Jurkat, Clone E6-1 (cell line): ENCODE measurements at places on chromosomes 6 and 20.

GRCh38 chr6:41579088-41579610 is 33.0 kb downstream of the FOXP4 start:
- no peak for DNase-seq

GRCh38 chr6:85118233-85118632 is 331.6 kb upstream of the NT5E start:
- DNase-seq = no peak

- no peak for DNase-seq
Observed at GRCh38 chr20:15064741-15065140, 727.3 kb upstream of the FLRT3 start.

DNA sequence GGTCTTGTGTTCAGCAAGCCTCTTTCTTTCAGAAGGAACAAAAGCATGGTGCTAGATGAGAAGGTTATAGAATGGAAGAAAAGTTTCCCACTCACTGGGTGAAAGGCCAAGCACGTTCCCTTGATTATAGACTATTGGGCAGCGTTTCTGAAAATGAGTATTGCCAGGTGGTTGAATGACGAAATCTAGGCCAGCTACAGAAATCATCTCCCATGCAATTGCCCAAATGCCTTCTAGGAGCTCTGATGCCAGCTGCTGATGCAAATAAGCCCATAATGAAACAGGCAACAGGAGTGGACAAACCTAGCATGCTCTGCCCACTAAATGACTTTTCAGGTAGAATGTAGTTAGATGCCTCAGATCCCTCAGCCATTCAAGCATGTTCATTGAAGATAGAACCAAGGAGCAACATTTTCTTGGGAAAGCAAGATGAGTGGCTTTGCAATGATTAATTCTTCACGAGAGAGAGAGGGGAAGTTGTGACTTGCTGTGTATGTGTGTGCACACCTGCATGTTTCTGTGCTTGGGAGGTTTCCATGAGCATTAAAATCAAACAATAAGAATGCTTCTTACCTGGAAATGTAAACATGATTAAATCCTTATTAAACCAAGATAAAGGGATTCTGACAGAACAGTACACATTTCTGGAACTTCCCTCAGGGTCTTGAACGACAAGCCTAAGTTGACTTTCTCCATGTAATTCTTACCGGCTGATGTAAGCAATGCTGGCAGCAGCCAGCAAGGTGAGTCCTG is 43.6 kb downstream of the ADTRP start:
- DNase-seq = no peak

- no peak for DNase-seq
Observed at GRCh38 chr6:81682235-81682795, 70.2 kb downstream of the TENT5A start.

DNA sequence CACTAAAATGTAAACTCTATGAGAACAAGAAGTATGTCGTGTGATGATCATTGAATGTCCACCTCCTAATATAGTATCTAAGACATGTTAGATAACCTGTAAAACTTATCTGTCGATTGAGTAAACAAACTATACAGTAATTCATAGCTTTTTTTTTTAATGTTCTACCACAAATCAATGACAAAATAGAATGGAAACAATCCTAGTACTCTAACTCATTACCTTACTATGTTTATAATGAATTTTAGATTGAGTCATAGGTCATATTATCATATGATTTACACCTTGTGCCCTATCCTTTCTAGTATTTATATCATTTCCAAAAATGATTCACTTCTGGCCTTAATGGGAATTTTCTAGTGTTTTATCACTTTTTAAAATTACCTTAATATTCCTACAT is 6.1 kb downstream of the VTA1 start:
- DNase-seq = no peak

GRCh38 chr6:120606743-120607142 is 727.5 kb downstream of the TBC1D32 start:
- DNase-seq = no peak

DNA sequence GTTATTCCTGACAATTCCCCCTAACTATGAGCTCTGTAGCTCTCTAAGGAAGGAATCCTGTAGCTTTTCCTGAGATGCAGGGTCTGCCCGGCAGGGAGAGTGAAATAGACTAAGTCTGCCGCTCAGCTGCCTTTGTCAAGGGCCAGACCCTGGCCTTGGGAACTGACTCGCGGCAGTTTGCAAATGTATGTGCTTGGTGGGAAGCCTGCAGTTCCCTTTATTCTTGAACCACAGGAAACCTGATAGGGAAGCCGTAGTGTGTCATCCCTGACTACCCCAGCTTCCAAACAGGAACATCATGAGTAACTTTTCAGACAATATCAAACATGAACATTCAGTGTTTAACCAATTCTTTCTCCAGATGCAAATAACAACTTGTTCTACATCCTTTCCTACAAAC is 78.7 kb upstream of the IFNGR1 start:
- no peak for DNase-seq

DNA sequence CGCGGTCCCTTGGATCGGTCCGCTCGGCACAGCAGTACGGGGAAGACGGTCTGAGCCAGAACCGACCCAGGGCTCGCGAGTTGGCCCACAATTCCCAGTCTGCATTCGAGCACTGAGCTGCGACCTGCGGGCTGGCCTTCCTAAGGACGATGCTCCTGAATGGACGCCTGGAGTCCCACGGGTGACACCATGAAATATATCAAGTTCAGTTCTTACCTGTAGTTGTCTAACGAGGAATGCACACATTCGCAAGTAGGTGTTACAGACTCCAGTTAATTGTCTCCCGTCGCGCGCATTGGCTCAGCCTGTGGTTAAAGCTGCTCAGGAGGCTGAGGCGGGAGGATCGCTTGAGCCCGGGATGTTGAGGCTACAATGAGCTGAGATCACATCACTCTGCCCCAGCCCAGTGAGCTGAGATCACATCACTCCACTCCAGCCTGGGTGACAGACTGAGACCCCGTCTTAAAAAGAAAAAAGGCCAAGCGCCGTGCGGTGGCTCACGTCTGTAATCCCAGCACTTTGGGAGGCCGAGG is 802 bp downstream of the PEX7 start:
- DNase-seq = no peak

- no peak for DNase-seq
Observed at GRCh38 chr20:44596010-44596409, 13.6 kb downstream of the PKIG start.

DNA sequence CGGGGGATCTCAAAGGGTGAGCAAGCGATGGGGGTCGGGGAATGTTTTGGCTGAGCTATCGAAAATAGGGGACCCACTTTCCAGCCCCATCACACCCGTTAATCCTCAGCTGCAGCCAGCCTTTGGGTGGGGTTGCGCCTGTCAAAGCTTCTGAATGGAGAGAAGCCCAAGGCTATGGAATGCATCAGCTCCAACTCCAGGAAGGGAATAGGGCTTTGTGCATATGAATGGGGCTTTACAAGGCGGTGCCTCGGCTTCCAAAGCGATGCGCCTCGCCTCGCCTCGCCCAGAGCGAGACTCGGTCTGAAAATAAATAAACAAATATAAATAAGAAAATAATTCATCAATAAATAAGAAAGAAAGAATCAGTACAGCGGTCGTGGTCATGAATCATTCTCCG is 751.4 kb upstream of the DEFB115 start:
- DNase-seq = no peak

DNA sequence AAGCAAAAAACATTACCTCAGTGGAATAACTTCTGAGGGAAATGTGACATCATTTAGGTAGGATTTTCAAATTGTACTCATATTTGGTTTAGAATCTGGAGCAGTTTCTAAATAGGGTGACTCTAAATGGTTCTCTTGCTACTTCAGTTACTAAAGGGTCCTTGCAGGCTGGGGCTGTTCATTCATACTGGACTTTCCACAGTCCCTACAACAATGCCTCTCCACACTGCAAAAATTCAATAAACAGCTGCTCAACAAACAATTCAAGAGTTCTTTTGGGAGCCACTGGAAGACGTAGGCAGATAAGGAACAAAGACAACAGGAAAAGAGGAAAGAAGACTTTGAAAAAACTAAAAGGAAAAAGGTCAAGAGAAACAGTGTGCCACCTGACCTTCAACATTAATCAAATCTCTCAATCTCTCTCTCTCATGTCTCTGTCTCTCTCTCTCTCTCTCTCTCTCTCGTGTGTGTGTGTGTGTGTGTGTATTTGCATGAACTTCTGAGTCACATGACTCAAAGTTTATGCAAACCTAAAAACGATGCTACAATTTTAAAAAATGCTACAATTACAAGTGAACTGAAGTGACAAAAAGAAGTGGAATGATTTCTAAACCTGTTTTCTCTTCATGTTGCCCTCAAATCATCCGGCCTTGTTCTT is 14.5 kb downstream of the NOL7 start:
- no peak for DNase-seq

DNA sequence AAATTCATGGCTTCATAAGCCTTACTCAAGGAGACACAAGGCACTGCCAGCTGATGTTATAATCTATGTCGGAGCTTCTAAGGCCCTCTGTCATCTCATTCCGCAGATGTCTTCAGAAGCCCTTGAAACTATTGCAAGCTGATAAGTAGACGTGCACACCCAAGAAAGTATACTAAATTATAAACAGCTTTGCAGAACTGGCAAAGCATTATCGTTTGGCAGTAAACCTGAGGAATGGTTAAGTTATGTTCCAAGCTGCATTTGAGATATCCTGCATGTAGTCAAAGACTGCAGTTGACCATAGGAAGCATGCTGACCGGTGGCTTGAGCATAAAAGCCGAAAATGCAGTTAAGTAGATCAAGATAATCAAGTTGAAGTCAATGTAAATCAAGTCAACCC is 425.8 kb upstream of the SOX4 start:
- DNase-seq = no peak

GRCh38 chr20:7308163-7308562 is 540.7 kb downstream of the BMP2 start:
- DNase-seq = no peak

DNA sequence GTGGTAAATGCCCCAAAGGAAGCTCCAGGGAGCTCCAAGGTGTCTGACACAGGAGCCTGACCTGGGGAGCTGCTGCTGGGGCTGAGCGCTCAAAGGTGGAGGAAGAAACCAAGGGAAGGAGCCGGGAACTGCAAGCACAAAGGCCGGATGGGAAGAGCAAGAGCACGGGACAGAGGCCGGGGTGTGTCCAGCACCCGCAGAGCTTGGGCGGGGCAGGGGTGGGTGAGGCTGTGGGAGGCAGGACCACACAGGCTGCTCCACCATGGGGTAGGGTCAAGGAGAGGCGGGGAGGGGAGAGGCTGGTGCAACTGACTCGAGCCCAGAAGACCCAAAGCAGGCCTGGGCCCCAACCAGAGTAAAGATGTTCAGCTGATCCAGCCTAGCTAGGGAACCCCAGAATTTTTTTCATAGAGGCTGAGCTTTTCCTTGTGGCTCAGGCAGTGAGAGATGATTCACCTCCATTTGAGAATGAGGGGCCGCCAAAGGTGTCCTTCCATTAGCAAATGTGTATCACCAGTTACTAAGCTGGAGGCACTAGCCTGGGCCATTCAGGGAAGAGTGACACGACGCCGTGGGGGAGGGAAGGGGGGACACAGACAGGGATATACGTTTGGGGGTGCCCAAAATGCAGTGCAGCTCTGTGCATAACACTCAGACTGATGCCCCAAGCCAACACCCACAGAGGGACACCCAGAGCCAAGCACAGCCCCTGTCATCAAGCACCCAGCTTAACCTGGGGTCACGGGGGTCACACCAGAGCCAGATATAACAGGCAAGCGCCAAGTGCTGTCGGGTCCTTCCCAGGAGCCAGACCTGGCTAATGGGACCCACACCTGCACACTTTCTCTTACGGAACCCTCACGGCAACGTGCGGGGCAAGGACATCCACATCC is 21.3 kb upstream of the TLDC2 start:
- DNase-seq = no peak

GRCh38 chr6:5061152-5061551 is 24.0 kb upstream of the PPP1R3G start:
- no peak for DNase-seq

- DNase-seq = no peak
Observed at GRCh38 chr6:63864061-63864460, 228.5 kb downstream of the PHF3 start.

DNA sequence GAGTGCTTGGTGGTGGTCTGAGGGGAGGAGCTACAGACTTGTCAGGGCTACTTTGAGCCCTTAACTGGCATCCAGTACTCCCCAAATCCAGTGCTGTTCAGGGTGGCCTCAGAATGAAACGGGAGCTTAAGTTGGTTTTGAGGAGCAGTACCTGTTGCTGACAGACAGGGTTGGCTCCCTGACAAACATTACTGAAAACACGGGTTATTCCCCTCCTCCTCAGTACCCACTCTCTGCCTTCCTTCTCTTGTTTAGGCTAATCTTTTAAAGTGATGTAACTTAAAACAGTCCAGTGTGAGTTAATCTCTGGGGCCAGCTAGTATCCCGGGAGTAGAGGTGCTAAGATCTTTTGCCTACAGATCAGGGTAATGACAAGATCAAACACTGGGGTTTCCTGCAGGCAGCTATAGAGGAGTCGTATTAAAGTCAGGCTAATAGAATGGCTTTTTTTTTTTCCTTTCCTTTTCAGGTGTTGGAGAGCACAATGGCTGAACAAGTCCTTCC is 3.7 kb downstream of the TNFAIP3 start:
- DNase-seq = peak; percentile 65

- no peak for DNase-seq
Observed at GRCh38 chr6:35662999-35663398, 25.7 kb downstream of the FKBP5 start.

DNA sequence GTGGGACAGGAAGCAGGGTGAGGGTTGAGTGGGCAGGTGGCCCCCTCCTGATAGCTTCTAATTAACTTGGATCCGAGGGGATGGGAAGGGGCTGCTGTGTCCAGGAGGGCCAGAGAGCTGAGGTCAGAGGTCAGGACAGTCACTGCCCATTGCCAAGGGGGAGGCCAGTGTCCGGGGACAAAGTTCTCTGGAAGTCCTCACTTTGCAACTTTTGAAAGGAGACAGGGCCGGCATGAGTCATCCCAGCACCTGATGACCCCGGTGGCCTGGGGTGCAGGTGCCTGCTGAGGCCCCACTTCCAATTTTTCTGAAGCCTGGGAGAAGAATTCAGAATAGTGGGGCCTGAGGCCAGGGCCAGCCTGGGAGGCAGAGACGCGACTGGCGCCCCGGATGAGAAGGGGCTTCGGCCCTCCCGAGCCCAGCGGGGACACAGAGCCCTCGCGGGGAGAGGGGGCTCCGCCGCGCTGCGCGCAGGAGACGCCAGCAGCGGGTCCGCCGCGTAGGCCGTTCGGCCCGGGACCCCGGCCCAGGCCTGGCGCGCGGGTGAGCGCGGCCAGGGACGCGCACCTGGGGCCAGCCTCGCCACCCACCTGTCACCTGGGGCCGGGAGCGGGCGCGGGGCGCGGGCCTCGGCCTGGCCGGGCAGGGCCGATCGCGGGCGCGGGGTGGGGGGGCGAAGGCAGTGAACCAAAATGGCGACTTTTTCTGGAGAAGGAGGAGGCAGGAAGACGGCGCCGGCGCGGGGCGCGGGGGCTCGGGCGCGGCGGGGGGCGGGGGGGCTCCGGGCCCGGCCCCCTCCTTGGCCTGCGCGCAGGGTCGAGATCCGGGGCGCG is 586 bp downstream of the ZNF512B start:
- DNase-seq = no peak

GRCh38 chr6:121158438-121158837 is 175.8 kb downstream of the TBC1D32 start:
- no peak for DNase-seq

GRCh38 chr6:132052096-132052495 is 100.9 kb upstream of the CCN2 start:
- no peak for DNase-seq

- DNase-seq = no peak
Observed at GRCh38 chr20:10658051-10658823, 15.6 kb downstream of the JAG1 start.

GRCh38 chr6:133887880-133888230 is 1.1 kb upstream of the TCF21 start:
- no peak for DNase-seq
